ENCODE measurements at places on chromosomes 7 and 10.

- peak; percentile 82 for DNase-seq
Measured at GRCh38 chr10:34731885-34732701, 83.0 kb downstream of the PARD3 start.

GRCh38 chr10:121559326-121560026 is 38.8 kb downstream of the FGFR2 start:
- no peak for DNase-seq

GRCh38 chr10:125149036-125149679 is 11.2 kb downstream of the CTBP2 start:
- peak; percentile 72 for DNase-seq

DNA sequence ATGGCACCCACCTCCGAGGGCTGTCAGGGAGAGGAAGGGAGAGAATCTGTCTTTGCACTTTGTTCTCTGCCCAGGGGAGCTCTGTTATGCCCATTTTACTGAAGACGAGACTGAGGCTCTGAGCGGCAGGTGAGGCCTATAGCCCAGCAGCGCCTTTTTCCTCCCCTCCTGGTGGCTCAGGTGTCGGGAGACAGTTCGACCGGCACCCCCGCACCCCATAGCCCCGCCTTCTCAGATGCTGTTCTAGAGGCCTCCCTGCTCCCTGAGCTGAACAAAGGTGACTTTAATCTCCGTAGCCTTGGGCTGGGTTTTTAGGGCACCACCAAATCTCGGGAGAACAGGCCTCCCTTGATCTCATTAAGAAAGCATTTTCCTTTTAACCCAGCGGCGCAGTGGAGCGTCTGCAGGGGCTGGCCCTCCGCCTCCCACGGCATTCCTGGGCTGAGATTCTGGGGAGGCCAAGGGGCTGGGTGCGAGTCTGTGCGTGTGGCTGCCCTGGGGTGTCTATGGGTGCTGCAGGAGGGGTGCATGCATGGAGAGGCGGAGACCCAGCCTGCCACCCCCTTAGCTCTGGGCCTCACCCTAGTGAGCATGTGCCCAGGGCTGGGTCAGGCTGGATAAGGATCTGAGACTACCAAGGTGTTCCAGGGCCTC is 3.3 kb downstream of the LFNG start:
- peak; percentile 98 for DNase-seq

GRCh38 chr7:103127006-103127405 is 21.9 kb downstream of the NAPEPLD start:
- DNase-seq = no peak

- DNase-seq = no peak
Measured at GRCh38 chr10:89217057-89217990, 10.2 kb upstream of the CH25H start.

DNA sequence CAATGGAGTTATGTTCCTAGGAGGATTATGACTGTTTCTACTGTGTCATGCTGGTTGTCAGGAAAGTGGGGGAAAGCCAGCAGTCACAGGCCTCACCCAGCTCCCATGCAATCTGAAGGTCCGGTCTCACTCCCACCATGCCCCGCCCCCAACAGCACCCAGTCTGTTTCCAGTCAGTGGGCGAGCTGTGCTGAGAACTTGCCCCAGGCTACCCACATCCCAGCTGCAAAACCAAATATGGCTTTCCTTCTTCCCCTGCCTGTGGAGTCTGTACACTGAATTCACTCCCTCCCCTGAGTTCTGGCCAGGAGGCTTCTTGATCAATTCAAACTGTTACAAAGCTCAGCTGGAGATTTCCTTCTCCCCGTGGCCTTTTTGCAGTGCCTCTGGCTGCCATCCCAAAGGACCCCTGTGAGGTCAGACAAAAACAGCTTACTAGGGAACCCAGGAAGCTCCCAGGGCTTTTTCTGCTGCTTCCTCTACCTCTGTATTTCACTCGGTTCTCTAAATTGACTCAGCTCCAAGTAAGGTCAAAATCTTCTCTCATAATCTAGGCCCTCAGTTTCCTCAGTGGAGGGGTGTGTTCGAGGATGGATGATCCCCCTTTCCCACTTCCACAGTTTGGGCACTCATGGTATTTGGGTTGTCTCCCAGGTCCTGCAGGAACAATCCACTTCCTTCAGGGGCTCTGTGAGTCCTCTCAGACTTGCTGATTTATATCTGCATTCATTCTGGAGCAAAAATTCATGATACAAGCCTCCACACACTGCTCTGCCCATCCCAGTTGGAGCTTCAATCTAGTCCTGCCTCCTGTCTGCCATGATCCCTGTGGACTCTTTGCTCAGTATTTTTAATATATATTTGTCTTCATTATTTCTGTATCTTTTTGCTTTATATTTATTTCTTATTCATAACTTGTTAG is 205.5 kb downstream of the SEMA3D start:
- DNase-seq = no peak

DNA sequence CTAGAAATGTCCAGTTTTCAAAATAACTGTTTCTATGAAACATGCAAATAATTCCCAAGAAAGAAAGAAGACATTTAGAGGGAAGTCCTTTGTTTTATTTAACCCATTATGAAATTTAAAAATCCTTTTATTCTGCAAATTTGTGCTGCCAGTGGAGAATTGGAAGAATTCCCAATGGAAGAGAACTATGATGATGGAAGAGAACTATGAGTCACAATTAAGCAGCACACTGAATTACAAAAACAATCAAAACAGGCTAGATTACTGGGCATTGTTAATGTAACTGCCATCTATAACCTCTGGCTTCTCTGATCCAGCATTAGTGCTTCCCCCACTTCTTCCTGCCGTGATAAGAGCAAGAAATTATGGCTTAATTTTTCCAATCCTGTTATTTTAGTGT is 126.2 kb upstream of the FEZF1 start:
- DNase-seq = peak; percentile 7

DNA sequence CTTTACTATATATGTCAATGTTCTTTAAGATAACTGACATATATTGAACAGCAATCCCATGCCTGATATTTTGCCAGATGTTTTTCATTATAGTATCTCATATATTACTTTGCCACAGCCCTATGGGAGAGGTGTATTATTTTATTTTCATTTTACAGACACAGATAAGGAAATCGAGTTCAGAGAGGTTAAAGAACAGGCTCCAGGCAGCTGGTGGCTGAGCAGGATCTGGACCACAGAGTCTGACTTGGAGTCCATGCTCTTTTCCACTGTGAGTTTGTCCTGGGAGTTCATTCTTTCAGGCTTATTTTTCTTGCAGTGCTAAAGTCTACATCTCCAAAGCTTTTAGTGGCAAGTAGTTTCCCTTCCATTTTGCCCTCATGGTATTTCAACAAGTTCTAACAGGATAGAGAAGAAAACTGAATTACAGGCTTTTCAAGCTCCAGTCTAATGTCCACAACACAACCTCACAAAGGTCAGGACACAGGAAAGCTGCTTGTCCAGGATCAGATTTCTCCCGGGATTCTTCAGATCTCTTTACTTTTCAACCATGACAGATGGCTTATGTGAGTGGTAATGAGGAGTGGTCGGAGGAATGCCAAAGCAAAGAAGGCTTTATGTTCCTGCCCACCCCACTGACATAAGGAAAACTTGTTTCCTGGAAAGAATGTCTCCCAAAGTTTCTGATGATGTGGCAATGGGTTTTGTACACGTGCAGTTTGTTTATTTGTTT is 13.1 kb upstream of the SLC35B4 start:
- no peak for DNase-seq

GRCh38 chr7:72538856-72539255 is 126.7 kb upstream of the CALN1 start:
- DNase-seq = no peak

- DNase-seq = no peak
Measured at GRCh38 chr7:77428777-77429231, 12.7 kb upstream of the GSAP start.

GRCh38 chr10:74842301-74842954 is 16.0 kb downstream of the KAT6B start:
- no peak for DNase-seq

DNA sequence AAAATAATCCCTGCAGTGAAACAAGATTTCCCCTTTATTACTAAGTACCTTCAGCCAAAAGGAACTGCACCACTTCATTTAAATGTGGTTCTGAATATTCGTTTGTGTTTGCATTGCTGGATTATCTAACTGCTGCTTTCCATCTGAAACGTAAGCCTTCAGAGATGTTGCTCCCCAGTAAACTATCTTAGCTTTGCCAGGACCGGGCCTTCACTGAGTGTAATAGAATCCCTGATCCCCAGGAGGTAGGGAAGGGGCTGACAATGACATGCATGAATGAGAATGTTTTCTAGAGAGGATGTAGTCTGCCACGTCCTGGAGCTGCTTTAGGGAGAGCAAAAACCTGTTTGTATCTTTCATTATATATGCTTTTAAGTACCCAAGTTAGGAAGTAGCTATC is 19.5 kb upstream of the INSYN2A start:
- no peak for DNase-seq

DNA sequence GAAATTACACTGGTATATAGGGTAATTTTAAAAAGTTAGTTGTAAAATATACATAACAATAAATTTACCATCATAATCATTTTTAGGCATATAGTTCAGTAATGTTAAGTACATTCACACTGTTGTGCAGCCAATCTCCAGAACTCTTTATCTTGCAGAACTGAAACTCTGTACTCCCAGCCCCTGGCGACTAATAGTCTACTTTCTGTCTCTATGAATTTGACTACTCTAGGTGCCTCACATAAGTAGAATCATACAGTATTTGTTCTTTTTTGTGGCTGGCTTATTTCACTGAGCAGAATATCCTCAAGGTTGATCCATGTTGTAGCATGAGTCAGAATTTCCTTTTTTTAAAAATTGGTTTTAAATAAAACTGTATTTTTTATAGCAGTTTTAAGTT is 41.4 kb downstream of the NRF1 start:
- DNase-seq = no peak

GRCh38 chr10:100033766-100034418 is 24.1 kb upstream of the DNMBP start:
- no peak for DNase-seq

GRCh38 chr7:28641752-28642545 is 229.6 kb downstream of the CREB5 start:
- DNase-seq = no peak

DNA sequence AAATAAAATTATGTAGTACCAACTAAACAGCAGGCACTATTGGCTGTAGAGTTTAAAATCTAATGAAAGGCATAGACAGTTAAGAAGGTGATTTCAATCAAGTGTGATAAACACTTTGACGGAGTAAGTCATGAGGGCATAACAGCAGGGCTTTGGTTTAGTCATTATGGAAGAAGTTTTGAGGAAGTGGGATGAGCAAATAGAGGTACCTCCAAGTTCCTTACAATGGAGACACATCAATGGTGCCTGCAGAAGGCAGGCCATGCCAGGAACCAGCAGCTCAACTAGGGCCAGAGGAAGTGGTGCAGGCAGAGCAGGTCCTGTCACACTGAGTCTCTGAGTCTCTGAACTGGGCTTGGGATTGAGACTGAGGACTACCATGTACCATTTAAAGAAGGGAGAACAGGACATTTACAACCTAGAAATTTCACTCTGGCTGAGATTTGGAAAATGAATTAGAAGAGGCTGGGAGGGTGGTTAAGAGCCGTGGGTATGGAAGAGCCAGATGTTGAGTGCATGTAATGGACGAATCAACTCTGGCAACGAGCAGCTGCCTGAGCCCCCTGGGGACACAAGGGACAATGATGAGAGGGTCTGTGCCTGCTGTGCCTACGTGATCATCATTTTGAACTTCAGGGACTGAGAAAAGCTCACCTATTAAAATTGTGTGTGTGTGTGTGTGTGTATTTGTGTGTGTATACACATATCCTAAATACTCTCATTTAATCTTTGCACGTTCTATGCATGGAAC is 208.7 kb upstream of the POM121L12 start:
- no peak for DNase-seq

DNA sequence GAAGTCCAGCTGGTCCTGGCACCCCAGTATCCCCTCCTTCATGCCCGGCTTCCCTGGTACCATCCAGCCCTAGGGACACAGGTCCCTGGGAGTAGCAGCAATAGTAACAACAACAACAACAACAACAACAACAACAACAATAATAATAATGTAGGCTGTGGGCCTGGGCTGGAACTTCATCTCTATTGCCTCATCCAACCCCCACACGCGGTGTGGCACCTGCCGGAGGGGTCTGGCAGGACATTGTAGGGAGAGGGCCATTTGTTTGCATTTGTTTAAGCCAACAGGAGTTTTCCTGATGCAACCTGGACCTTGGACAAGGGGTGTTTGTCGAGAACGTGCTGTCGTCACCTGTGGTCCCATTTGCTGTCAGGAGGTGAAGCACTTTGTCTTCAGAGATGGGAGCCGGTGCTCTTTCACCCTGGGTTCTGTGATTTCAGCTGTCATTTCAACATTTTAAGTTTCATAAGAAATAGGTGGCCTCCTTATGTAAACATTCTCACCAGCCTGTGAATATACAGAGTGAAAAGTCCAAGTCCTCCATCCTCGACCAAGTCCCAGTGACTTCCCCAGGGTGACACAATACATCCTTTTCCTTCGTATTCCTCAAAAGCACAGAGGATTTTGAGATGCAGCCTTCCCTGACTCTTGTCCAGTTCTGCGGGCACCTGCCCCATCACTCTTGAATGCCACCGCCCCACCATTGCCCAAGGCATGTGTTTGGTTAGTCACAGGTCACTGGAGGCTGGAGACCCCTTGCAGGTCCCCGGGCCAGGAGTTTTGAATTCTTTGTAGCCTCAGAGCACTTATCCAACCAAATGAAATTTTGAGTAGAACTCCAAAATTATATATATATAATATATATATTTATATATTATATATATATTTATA is 9.2 kb downstream of the LHPP start:
- no peak for DNase-seq
